Hematopoietic multipotent progenitor cell treated with erythropoietin and hydrocortisone succinate and interleukin-3 and kit ligand, for 15 days (in vitro differentiated cells): ENCODE measurements at places on chromosomes 6 and 20.

DNA sequence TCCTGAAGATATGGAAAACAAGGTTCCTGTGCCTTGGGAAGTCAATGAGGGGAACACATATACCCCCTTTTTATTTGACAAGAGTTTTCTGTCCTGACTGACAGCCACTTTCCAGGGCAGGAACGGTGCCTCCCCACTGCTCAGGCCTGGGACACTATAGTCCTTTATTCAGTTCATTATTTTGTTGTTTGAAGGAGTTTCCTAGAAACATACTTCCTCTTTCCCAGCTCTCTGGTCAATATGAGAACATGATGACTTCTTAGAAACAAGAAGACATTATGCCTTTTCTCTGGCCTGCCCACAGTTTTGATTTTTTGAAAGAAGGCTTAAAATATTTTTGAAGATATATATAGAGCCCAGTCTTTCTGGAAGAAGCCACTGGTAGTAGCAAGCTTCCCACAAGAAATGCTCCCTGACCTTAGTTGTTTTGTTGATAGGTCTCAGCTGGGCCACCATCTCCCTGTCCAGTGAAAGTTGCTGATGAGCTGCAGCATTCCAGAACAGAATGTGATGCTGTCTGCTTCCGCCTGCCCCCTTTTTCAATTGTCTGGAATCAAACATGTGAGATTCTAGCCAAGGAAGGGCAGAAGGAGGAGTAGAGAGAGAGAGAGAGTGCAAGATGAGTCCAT lies 350.0 kb upstream of the PRND start:
- DNase-seq: no peak

DNA sequence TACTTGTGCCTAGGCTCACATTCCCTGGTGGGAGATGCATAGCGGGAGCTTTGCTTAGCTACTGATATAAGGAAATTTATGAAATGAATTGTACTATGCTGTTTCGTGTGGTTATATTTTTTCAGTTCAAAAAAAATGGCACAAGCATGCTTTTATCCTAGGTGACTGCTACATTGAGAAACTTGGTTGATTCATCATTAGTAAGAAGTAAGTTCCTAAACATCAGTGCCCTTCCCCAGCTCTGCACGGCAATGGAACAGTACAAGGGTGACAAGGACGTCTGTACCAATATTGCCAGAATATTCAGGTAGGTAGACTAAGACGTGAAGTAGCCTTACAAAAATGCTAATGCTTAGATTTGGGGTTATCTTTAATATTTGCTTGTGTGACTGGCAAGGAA lies 79.7 kb downstream of the ARMC2 start:
- no peak for DNase-seq

DNA sequence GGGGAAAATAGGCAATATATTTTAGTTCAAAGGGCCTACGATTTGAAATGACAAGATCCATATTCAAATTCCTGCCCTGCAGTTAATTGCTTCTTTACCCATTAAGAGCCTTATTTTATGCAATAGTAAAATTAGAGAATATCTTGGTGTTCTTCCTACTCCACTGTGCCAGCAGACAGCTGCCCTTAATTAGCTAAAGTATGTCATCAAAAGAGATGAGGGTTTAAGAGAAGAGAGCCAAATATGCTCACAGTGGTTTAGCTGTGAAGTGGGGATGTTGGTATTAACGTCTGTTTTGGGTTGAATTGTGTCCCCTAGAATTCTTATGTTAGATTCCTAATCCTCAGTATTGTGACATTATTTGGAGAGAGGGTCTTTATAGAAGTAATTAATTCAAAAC lies 148.1 kb downstream of the MOXD1 start:
- no peak for DNase-seq

- DNase-seq: no peak
Measured at GRCh38 chr6:52984247-52984646, 10.8 kb downstream of the GSTA4 start.

GRCh38 chr6:139686308-139686707 lies 311.9 kb upstream of the CITED2 start:
- DNase-seq: no peak

DNA sequence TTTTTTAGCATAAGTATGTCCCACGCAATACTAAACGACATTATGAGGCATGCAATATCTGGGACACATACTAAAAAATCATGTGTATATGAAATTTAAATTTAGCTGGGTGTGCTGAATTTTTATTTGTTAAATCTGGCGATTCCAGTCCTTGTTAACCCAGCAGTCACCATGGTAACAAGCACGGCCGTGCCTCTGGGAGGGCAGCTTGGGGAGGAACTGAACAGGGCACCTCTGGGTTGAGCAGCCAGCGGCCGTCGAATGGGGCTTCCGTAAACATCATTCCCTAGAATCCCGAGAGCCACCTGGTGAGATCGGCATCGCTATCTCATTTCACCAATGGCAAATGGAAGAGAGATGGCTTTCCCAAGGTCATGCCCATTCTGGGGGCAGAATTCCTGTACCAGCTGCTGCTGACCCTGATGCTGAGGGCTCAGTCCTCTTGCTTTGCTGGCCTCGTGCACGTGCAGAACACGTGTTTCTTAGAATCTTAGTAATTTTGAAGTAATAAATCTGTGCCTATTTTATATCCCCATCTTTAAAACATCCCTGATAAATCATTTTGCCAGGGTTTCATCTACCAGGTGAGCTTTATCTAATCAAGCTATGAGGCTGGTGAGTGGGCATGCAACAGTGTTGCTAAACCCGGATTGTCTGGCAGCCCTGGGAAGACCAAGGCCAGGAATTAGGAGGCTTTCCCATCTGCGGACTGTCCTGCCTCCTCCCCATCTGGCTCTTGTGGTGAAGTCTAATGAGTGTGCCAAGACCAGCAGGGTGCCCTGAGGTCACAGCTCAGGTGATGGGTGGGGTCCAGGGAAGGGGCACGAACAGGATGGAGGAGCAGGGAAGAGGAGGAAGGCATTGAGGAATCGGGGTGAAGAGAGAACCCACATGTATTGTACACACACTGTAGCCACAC lies 85.1 kb downstream of the AGPAT4 start:
- DNase-seq: no peak

GRCh38 chr6:127902933-127903332 lies 2.1 kb upstream of the THEMIS start:
- no peak for DNase-seq

DNA sequence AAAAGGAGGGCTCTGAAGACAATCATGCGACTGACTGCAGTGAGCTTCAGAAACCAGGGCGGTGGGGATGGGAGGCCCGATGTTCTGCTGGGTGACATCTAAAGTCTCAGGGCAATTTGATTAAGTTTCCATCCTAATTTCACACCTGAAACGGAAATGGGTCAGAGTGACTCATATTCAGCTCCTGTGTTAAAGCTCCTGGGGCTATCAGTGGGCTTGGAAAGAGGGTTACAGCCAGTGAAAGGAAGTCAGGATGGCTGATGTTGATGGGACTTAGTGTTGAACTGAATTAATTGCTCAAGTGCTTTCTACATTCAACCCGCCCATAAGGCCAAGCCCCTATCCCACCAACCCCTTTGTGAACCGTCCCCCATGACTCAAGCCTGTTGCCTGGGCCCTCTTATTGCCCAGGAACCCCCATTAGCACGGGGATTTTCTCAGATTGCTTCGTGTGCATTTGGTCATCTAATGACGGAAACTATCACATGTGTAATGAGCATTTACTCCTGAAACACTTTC lies 47.1 kb upstream of the TBC1D7 start:
- no peak for DNase-seq

DNA sequence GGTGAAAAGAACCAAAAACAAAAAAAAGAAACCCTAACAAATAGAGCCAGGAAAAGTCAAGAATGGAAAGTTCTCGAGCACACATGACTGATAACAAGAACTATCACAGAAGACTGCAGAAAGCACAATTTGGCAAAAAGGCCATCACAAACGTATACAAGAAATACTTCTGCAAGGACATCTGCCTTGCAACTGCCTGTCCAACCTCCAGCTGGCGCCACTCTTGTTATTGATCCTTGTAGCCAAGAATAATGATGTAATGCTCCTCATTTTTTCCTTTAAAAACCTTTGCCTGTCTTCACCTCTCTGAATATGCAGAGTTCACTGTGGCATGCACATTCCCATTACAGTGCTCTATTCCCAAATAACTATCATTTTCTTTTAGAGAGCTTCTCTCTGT lies 87.9 kb upstream of the BMP5 start:
- no peak for DNase-seq

GRCh38 chr6:103723438-103724322 lies 1136.0 kb downstream of the HACE1 start:
- DNase-seq: no peak

GRCh38 chr20:62276439-62276838 lies 26.4 kb upstream of the ADRM1 start:
- DNase-seq: no peak

- no peak for DNase-seq
Measured at GRCh38 chr6:86535100-86535499, 402.2 kb upstream of the HTR1E start.
